HFF-Myc (cell line): ENCODE measurements at places on chromosomes 5 and 9.

- no peak for DNase-seq
Measured at GRCh38 chr5:80220245-80220897, 35.5 kb downstream of the SERINC5 start.

DNA sequence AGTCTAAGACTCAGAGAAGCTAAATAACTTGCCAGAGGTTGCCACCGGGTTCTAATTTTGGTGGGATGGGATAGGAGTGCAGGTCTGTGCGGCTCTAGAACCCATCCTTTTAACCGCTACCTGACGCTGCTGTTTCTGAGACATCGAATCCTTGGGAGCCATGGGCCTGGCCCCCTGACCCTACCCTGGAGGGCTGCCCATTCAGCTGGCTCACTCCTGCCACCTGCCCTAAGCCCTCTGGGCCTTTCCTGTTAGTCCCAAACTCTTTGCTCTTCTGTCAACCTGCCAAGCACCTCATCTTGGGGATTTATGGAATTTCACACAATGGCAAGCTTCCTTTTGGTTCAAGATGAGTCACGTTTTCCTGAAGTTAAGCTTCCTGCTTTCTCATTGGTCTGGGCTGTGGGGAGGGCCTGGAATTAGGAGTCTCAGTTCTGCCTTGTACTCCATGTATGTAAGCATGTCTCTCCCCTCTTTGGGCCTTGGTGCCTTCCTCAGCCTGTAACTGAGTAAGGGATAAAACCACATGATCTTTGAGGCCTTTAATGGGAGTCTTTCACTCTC is 26.6 kb downstream of the ENHO start:
- peak; percentile 35 for DNase-seq

DNA sequence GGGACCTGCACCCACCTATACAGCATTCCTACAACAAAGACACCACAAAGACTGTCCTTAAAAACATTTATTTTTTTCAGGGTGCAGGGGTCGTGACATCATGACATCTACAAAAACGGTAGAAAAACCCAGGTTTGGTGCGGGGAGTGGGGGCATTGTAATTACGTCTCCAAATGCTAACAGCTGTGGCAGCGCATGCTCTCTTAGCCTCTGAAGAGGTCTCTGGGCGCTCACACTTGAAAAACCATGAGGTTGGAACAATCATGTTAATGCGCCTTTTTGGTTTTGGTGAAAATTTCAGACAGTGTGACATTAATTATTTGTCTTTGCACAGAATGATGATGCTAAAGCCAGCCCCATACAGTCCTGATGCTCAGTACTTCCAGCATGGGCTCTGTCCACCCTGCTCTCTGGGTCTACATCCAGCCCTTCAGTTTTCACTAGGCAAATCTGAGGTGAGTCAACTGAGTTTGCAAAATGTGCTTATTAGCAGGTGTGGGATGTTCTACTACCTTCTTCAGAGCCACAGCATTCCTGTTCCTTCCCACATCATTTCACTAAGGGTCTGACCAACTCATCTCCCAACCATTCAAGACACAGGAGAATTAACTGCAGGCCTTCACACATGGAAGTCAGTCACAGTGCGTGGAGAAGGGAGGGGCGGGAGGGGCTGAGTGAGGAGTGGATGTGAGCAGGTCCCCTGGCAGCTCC is 14.1 kb downstream of the ALDH1B1 start:
- DNase-seq = no peak

DNA sequence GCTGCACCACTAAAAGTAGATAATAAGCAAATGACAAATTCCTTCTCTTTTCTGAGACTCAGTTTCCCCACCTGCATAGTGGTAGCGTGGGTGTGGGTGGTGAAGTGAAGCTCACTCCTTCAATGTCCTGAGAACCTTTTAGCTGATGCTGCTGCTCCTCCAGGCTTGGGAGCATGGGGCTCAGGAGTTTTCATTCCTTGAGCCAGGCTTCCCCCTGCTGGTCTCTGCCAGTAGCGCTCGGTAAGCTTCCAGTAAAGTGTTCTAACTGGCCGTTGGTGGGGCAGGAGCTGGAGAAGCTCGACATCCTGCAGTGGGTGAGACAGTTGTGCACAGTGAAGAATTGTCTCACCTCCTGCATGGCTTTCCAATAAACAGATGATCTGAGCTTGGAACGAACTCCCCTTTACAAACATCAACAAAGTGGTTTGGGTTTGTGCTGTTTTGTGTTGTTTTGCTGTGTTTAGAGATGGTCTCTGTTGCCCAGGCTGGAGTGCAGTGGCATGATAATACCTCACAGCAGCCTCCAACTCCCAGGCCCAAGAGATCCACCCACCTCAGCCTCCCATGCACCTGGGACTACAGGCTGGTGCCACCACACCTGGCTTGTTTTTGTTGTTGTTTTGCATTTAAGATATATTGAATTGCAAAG is 34.6 kb downstream of the SPARC start:
- peak; percentile 66 for DNase-seq

DNA sequence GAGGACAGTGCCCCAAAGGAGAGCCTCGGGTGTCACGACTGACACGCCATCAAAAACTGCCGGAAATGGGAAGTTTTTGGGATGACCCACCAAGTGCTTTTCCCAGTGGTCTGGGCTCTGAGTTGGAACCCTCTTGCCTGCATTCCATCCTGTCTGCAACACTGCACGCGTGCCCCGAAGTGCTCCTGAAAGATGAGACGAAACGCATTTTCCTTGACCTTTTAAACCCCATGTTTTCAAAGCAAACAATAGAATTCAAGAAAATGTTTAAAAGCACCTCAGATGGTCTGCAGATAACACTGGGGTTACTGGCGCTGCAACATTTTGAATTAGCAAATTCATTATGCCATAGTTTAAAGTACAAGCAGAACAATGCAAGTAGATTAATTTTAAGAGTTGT is 92.9 kb downstream of the ANKRD18A start:
- DNase-seq = no peak
